ENCODE measurements at places on chromosomes 16 and 17.

DNA sequence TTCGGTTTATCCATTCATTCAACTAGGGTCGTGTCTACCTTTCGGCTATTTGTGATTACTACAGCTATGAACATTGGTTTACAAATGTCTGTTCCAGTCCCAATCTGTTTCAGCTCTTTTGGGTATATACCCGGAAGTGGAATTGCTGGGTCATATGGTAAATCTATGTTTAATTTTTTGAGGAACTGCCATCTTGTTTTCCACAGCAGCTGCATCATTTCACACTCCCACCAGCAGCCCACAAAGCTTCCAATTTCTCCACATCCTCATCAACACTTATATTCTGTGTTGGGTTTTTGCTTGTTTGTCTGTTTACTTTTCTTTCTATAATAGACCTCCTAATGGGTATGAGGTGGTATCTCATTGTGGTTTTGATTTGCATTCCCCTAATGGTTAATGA, 48.7 kb upstream of the GINS3 start:
- no peak for DNase-seq

- peak; percentile 59 for DNase-seq
These were observed 516 bp downstream of the ABR start for GRCh38 chr17:1179112-1179817.

- no peak for DNase-seq
These were observed 34.3 kb downstream of the HEATR3 start for GRCh38 chr16:50099957-50100648.

DNA sequence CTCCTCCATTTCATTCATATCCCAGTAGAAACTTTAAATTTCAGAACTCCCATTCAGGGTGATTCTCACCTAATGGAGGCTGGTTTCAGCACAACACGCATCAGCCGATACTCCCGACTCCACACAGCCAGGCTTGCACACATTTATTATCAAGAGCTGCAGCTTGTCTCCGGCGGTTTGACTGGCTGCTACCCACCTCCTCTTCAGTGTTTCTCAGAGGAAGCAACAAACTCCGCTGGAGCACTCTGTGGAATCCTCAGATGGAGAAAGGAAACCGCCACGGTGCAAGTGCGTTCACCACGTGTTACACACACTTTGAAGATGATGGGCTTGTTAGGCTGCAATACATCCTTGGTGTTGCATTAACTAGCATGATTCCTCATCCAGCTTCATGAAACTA, 39.7 kb upstream of the NUDT7 start:
- no peak for DNase-seq

GRCh38 chr16:70381604-70382342, 35.1 kb downstream of the DDX19A start:
- DNase-seq, result no peak

- DNase-seq, result no peak
These were observed 10.0 kb downstream of the CEP295NL start for GRCh38 chr17:78892936-78893379.
